ENCODE measurements at places on chromosomes 11 and 22.

GRCh38 chr11:75014129-75014528 is 25.4 kb downstream of the NEU3 start:
- peak; percentile 57 for DNase-seq

GRCh38 chr11:116852261-116853031 is 15.0 kb upstream of the APOA1 start:
- no peak for DNase-seq

GRCh38 chr11:79265756-79266322 is 175.0 kb downstream of the TENM4 start:
- no peak for DNase-seq

GRCh38 chr11:9347100-9347499 is 32.7 kb upstream of the TMEM41B start:
- no peak for DNase-seq

DNA sequence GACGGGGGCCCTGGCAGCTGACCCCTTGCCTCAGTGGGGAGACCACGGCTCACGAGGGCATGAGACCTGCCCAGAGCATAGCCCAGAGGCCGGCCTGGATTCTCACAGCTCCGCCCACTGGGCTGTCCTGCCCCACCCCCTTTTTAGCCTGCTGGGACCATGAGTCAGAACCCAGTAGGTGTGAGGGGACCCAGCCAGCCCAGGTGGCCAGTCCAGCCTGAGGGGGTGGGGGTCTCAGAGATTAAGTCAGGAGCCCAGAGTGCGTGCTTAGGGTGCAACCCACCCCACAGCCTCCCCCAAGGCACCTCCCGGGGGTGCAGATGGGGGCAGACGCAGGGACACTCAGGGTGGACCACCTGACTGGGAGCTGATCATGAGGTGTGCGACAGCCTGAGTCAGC is 40.1 kb upstream of the PPARA start:
- DNase-seq: no peak

- peak; percentile 73 for DNase-seq
These were observed 906.9 kb upstream of the RAG2 start for GRCh38 chr11:37504921-37505320.

DNA sequence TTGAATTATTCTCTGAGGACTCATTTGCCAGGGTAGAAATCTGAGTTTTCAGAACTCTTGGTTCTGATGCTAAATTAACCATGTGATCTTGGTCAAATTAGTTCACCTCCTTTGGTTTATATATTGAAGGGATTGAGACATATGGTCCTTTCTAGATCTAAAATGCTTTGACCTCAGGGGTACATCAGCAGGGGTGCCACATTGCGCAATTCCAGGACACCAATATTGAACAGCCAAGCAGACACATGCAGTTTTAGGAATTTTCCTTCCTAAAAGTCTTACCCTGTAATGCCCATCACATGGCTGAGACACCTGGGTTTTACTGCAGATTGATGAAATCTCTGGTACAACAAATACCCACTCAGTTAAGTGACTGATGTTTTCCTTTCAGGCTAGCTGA is 254.4 kb upstream of the NCAM1 start:
- DNase-seq: no peak

DNA sequence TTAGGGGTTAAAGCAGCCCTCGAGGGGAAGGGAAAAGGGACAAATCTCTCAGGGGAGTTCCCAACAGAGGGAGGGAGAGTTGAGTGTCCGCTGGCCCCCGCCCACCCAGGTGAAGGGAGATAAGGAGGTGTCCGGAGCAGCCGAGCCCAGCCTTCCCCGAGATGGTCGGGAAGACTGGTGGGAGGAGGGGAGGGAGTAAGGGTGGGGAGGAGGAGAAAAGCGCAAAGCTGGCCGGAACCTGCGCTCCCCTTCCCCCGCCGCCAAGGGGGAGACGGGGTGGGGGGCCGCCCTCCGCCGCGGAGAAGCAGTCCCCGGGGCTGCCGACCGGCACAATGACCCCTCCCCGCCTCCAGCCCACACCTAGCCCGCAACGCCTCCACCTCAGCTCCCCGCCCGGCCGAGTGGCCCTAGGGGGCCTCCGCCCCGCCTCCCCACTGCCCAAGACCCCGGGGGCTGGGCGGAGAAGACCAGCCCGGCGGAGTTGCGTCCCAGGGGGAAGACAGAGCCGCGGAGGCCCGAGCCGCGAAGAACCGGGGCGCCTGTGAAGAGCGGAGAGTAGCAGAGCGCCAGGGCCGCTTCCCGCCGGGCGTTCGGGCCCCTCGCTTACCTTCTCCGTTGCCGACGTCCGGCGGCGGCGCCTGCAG is 479 bp downstream of the RSF1 start:
- DNase-seq: no peak

- DNase-seq: no peak
These were observed 149.3 kb downstream of the CACNA1I start for GRCh38 chr22:39719559-39720450.

DNA sequence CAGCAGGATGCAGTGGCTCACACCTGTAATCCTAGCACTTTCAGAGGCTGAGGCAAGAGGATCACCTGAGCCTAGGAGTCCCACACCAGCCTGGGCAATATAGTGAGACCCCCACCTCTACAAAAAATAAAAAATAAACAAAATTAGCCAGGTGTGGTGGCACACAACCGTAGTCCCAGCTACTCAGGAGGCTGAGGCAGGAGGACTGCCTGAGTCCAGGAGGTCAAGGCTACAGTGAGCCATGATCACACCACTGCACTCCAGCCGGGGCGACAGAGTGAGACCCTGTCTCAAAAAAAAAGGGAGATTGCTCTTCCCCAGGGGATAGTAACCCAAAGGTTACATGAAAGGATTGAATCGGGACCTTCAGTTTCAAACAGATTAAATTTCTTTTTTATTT is 54.0 kb downstream of the AHNAK start:
- no peak for DNase-seq

DNA sequence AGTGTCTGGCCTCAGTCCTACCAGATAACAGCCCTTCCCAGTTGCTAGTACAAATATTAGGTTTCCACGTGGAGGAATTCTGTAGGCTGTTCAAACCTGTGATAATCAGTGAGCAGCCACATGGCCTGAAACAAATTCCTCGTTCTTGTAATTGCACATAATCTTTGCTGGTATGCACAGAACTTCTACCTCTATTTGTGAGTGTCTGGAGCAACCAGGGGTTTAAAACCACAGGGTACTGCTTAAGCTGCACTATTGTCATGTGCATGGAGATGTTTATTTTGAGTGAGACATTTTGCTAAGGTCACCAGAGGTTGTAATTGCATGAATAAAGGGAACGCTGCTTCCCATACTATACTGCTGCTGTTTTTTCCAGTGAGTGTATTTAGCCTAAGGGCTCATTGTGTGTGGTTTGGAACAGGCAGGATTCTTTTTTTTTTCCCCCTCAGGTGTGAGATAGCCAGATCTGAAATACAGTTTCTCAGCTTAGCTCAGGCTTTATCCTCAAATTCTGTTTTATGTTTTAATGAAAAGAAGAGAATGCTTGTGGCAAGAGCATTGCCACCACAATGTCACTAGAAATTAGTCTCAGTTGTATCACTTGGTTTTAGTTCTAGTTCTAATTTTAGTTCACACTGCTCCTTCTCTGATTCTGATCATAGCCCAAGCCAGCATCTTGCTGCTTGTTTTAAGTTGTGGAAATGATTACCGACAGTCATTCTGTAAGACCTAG is 60.5 kb downstream of the CYB5R2 start:
- DNase-seq: no peak

DNA sequence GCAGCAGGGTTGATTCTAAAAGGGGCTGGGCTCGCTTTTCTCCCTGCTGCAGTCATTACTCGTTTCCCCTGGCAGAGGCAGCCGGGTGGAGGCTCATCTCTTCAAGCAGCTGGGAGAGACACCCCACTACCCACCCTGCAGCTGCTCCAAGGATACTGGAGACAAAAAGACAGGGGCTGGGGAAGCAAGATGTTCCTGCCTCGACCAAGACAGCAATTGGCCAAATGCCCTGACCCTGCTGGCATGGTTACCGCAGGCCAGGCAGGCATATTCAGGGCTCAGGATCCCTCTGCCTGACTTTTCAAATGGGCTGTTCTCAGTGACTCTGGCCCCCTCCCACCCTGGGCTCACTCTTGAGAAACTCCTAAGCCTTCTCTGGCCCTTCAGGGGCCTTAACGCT is 6.8 kb upstream of the RGL4 start:
- no peak for DNase-seq

- DNase-seq: no peak
These were observed 3.6 kb upstream of the MRGPRG start for GRCh38 chr11:3222003-3222855.

GRCh38 chr11:28463826-28464225 is 355.6 kb downstream of the METTL15 start:
- no peak for DNase-seq

DNA sequence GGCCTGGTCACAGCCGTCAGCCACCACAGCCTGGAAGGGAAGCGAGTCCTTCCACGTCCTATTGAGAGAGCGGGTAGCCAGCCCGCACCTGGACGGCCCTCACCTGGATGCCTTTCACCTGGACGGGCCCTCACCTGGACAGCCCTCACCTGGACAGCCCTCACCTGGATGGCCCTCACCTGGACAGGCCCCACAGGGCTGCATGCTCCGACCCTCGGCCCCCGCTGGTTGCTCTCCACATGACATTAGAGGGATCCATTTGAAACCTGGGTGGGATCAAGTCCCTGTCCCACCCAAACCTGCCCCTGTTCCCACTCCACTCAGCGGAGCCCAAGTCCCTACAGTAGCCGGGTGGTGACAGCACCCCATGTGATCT is 3.7 kb downstream of the C1QTNF6 start:
- no peak for DNase-seq

- DNase-seq: no peak
These were observed at the start of gene SERHL2 for GRCh38 chr22:42553475-42554361. SERHL2 (plus strand) TSS chr22:42553956; CDS start chr22:42554021, 65 bp downstream.

- DNase-seq: no peak
These were observed 179.6 kb downstream of the CSNK2A3 start for GRCh38 chr11:11173316-11174025.

DNA sequence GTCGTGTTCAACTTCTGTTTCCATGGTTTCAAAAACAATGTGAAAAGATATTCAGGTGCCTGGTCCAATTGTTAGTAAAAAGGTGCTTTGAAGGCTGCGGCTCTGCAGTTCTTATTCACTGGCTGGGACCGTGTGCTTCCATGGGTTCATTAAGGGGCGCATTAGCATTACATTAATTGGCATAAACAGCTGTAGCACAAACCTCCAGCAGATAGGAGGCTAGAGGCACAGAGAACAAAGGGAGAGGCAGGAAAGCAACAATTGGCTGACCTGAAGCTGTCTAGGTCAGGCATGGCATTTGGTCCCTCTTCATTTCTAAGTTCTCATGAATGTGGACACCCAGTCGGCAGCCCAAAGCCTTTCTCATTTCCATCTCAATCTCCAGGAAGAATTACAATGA is 16.6 kb downstream of the PAK1 start:
- DNase-seq: no peak

- no peak for DNase-seq
These were observed 453.5 kb downstream of the LRRC4C start for GRCh38 chr11:41005986-41006385.

DNA sequence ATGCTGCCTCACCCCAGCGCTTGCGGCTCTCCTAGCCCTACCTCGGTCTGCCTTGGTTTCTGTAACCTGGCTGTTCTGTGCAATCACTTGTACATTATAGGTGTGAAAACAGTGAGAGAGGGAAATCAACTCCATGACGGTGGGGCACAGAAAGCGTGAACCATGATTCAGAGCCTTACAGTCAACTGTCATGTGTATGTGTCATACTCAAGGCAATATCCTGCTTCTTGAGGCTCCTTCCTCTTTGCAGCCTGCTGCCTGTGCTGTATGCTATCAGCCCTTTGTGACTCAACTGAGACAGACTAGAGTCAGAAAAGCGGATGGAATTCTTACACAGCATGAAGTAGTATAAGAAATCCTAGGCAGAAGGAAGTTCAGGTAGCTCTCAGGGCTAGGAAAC is 2.1 kb downstream of the NRIP3 start:
- DNase-seq: peak; percentile 67
